Left lung (tissue), 14 donors: ENCODE measurements at places on chromosomes 11 and 22. TPM values are rescaled to one million over a fixed set of nuclear protein-coding genes. Genes with fewer than 3 reads are reported as not detected.

The POU2F3 gene
- polyA plus RNA-seq, result 0.88 TPM

The OR4C13 gene
- not detected for polyA plus RNA-seq

DNA sequence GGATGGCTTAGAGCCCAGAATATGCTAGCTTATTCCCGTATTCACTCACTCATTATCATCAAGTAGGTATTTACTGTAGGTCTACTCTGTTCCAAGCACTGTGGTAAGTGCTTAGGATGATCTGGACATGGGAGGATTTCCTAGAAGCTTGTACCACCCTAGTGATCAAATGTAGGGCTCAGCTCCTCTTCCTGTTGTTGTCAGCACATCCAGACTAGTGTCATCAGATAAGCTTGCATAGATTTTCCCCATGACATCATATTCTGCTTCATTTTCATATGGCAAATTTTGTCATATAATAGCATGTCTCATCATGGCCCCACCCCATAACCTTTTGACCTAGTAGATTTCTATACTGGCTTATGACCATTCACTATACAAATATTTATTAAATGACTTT is 19.3 kb upstream of the NUCB2 start:
- no peak for DNase-seq

The PRG3 gene
- polyA plus RNA-seq, result 0.43 TPM

DNA sequence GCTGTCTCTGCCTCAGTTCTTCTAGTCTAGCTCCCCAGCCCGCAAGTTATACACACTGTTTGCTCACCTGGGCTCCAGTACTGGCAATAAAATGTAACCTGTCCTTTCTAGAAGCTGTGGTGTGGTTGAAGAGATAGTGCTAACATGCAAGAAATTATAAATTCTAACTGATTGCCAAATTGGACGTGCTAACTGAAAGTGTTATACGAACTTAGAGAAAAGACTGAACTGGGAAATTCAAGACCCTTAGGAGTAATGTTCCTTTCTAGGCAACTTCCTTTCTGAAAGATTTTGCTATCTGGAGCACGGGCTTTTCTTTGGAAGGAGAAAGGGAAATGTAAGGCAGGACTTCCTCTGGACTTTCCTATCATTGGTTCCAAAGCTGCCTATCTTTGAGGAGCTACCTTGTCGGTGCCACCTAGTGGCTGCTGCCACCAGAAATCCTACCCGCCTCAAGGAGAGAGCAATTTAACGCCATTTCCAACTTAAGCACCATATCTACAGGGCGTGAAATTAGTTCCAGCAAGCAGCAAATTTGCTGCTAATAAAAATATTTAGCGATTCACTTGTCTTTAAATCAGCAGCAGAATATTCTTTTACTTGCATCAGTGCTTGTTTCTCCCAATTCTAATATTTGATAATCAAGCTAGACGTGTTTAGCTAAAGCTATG is 12.7 kb upstream of the TMEM218 start:
- DNase-seq, result peak; percentile 60

GRCh38 chr11:109885006-109885405 is 208.2 kb upstream of the ZC3H12C start:
- DNase-seq, result no peak

The DDI1 gene
- polyA plus RNA-seq, result not detected

GRCh38 chr11:10824888-10825287 is 16.2 kb upstream of the EIF4G2 start:
- no peak for DNase-seq

The P2RX6 gene
- polyA plus RNA-seq, result 2.3 TPM

DNA sequence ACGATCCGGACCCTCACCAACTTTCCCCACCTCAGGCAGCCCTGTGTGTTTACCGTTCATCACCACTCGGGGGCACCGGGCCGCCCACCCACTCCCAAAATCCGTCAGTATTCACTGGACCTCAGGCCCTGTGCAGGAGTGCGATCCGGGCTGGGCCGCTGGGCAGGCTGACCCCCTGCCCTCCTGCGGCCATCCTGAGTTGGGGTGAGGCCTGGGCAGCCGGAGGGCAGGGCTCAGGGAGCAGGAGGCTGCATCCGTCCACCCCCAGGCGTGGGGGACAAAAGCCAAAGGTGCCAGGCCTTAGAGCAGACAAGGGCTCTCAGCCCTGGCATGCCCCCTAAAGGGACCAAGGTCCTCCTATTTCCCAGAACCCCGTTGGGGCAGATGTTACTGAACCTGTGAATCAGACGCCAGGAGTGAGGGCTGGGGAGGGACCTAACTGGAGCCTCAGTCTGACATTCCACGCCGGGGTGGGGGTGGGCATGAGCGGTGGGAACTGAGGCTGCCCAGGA is 16.8 kb upstream of the TMEM191C start:
- no peak for DNase-seq

DNA sequence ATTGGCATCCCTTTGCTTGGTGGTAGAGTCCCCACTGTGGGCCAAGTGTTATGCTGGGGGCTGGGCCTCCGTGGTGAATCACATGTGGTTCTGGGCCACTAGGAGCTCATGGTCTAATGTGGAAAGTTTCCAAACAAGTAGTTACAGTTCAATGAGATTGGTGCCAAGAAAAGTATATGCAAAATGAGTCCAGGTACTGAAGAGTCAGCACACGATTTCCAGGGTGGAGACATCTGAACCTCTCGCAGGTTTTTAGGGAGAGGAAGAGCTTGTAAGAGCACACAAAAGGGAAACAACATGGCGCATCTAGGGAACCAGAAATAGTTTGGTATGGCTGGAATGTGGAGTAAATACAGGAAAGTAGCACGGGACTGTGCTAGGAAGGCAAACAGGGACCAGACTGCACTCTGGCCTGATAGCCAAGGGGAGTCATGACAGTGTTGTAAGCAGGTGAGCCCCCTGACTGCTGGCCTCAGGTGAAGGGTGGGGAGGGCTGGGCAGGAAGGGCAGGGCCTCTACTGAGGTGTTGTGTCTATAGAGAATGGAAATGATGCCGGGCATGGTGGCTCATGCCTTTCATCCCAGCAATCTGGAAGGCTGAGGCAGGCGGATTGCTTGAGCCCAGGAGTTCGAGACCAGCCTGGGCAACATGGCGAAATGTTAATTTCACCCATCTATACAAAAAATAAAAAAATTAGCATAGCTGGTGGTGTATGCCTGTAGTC is 12.6 kb downstream of the POLR2F start:
- DNase-seq, result no peak

The SCGB1C1 gene
- not detected for polyA plus RNA-seq

DNA sequence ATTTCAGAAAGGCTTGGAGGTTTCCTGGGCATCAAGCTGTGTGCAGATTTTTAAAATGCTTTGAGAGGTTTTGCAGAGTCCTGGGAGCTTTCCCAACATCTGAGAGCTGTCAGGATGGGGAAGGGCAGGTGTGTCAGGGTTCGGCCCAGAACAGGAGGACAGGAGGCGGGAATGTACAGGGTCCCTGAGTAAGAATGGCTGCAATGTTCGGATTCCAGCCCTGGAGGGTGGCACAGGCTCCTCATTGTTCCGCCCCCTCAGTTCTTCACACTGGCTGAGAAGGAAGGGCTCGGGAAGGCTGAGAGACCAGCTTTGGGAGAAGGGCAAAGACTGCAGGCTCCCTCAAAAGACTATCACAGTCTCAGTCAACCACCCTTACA is 5.1 kb upstream of the SEPTIN3 start:
- DNase-seq, result no peak

DNA sequence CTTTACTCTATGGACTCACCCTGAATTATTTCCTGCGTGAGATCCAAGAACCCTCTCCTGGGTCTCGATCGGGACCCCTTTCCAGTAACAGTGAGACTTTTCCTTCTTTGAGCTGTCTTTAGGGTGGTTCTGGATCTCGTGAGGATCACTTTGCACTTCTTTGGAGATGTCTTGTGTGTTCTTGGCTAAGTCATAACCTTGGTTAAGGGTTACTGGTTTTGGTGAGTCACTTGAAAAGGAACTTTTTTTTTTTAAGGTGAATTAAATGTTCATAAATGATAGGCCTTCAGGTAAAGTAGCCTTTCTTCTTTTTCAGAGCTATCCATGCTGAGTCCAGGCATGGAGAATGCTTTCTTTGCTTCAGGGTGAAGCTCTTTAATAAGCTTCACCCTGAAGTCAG is 19.4 kb upstream of the GSTP1 start:
- no peak for DNase-seq

DNA sequence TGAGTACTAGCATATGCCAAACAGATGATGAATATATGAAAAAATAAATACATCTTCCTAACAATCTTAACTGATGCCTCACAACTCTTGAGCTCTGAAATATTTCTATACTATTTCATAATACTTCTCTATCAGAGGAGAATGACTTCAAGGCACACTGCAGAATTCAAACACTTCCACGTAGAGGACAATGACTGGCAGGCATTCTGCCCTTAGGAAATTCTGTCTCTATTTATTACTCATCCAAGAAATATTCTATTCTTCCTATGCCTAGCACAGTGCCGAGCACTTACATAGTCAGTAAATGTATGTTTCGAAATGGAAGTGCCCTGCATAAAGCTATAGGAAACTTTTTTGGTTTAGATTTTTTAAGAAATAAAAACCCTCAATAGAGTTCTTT is 809.1 kb downstream of the DLG2 start:
- DNase-seq, result no peak

The TMPRSS5 gene
- 2.2 TPM for polyA plus RNA-seq

- no peak for DNase-seq
Observed at GRCh38 chr11:2223153-2223794, 47.1 kb downstream of the ASCL2 start.

GRCh38 chr11:24070435-24070834 is 426.4 kb upstream of the LUZP2 start:
- no peak for DNase-seq

GRCh38 chr11:60864856-60865513 is 2.4 kb upstream of the ZP1 start:
- DNase-seq, result no peak

GRCh38 chr22:36331306-36331911 is 56.4 kb downstream of the MYH9 start:
- DNase-seq, result no peak

The PES1 gene
- 62.6 TPM for polyA plus RNA-seq

GRCh38 chr11:11070976-11071375 is 213.1 kb upstream of the ZBED5 start:
- no peak for DNase-seq

DNA sequence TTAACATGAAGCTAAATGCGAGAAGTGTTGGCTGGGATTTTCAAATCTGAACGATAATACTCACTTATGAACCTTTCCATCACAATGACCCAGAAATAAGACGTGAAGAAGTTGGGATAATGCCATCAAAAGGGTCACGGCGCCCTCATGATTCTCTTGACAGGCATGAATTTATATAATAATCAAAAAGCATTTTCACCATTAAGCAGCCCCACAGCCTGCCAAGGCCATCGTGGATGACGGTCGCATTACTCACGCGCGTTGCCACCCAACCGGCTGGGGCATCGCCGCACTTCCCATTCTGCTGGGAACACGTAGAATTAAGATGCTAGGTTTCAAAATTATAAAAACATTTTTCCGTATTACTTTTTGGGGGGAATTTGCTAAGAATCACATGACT is 18.9 kb upstream of the GAL start:
- DNase-seq, result no peak

GRCh38 chr11:103811870-103812455 is 224.5 kb upstream of the DDI1 start:
- DNase-seq, result no peak

DNA sequence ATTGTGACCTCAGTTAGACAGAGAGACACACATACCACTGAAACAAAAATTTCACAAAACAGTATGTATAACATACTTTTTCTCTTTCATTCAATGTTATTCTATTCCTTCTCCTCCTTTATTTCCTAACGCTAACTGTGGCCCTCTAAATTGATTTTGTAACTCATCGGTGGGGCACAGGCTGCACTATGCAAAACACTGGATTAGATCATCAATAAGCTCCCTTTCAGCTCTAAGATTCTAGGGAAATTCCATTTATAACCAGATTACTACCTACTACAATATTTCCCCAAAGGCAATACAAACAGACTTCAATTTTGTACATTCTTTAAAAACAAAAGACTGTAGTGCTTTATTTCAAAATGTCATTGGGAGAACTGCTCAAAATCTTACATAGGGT is 6.1 kb downstream of the FJX1 start:
- DNase-seq, result no peak

The IGLL1 gene
- polyA plus RNA-seq, result 0.39 TPM

- DNase-seq, result no peak
Observed at GRCh38 chr11:62614275-62614674, 1.2 kb downstream of the ROM1 start.

- DNase-seq, result no peak
Observed at GRCh38 chr22:49959782-49960158, 802 bp upstream of the PIM3 start.

- no peak for DNase-seq
Observed at GRCh38 chr22:44200451-44200850, 19.7 kb downstream of the PARVG start.

DNA sequence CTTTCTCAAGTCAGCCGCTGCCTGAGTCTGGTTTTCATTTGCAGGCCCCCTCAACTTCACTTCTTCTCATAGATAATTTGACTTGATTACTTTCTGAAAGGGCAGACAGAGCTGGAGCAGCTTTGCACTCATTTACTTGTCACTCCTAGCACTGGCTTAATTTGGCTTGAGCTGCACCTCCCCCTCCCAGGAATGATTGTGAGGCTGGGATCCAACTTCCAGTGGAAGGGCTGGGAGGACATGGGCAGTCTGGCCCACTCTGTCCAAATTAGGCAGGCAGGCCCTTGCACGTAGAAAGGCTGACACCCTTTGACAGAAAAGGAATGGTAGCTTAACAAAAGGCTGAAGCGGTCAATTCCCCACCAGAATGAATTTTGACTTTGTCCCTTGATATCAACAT is 453.9 kb downstream of the ETS1 start:
- peak; percentile 42 for DNase-seq

- peak; percentile 30 for DNase-seq
Observed at GRCh38 chr11:5004424-5005274, 10.0 kb downstream of the OR51L1 start.

DNA sequence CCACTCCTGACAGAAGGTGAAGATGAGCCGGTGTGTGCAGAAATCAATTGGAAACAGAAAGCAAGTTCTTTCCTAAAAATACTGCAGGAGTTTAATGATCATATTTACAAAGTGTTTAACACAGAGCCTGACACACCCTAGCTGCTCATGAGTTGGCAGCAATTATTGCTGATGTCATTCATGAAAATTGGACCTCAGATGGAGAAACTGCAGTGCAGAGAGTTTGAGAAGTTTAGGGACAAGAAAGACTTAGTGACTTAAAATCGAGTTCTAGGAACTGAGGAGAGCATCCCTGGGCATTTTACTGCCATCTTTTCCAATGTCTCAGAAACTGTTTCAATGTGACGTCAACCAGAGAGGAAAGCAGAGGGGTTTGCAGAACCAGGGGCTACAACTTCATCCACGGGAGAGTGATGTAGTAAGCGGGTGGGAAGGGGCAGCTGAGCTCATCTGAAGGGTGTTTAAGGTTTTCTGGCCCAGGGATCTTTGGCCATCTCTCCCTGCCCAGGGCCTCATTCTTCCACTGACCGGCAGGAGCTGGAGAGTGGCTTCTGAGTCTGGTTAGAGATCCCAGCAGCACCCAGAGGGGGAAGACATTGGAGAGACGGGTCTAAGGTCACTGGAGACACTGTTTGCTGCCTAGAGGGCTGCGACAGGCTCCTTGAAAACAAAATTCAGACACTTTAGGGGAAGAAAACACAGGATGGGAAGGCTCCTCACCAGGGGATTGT is 21.1 kb upstream of the IGLL5 start:
- DNase-seq, result no peak

The MS4A3 gene
- polyA plus RNA-seq, result 2.3 TPM
